Activated CD8-positive, alpha-beta memory T cell treated with anti-CD3 and anti-CD28 coated beads, Interleukin-2, amount 50 U/mL, for 48 hours (primary cell): ENCODE measurements at places on chromosomes 11 and 22.

DNA sequence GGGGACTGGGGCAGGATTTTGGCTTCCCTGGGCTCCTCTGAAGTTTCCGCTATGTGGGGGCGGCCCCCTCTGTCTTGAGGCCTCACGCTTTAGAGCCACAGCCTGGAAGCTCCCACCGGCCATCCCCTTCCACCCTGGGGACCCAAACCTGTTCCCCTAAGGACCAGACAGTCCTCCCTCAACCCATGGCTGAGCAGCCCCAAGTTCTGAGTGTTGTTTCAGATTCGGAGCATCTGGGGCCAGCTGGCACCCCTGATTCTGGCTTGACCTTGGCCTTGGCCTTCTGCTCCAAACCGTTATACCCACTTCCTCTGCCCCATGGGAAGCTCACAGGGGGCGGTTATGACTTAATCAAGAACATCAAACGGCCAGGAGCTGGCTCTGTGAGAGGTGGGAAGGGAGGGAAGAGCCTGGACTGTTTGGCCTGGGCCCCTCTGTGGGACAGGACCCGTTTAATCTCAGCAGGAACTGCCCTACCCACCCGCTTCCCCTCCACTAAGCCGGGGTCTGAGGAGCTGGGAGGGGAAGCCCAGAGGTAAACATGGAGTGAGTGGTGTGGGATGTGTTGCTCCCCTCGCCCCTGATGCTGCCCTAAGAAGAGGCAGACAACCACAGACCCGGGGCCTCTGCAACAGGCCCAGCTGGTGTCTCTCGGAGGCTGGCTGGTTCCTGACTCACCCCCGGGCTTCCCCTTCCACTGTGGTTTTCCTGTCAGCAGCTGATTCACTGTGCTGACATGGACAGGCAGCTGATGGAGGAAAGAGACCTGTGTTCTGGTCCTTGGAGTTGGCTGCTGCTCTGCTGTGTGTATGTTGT lies 3.4 kb downstream of the CD82 start:
- peak; percentile 89 for DNase-seq

DNA sequence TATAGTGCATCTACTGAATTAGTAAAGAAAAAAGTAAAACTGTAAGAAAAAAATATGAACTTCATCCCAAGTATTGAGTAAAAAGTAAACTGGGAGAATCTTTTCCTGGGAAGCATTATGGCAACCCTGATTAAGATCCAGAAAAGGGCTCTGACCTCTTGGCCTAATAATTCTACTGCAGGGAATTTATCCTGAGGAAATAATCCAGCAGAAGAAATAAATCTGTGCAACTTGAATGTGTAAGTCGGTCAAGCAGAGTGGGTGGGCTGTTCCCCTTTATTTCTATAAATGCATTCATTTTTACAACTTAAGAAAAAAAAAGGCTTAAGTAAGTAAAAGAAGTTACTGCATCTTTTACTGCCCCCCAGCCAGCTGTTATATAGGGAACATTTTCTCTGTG lies 111.2 kb upstream of the PARVA start:
- DNase-seq = no peak

- DNase-seq = no peak
Measured at GRCh38 chr11:12085371-12086251, 24.8 kb upstream of the MICAL2 start.

DNA sequence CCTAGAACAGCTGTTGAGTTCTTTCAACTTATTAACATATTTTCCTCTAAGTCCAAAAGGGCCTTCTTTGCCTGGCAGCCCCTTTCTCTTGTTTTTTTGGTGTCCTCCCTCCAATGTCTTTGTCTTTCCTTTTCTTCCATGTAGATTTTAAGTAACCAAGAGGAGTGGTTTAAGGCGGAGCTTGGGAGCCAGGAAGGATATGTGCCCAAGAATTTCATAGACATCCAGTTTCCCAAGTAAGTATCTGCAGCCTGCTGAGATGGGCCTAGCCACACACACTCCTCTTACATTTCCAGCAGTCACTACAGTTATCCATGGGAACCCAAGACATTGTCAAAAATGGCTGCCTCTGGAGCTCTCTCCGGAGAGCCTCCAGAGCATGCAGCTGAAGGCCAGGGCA lies 4.5 kb upstream of the TMA7B start:
- DNase-seq = no peak

DNA sequence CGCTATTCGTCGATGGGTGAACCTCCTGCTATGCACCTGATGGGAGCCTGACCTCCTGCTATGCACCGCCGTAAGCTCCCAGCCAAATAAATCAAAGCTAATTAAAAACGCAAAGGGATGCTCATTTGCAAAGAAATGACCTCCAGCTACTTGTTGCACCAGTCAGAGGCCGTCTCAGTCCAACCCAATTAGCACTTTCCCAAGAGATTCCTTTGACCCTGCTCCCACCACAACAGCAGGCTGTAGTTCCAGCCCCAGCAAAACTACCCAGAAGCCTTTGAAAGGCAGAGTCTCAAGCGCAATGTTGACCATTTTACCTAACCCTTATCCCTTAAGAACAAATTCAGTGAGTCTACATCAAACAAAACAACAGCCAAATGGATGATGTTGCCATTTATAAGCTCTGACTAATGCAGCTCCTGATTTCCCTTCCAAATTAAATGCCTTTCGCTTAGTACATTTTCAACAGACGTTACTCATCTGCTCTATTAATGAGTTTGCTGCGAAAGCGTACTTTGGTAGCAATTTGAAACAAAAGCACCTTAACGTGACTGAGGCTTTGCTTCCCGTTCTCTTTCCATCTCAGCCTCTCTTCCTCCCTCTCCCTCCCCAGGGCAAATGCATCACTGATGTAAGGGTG lies 17.2 kb upstream of the BSX start:
- DNase-seq = no peak

DNA sequence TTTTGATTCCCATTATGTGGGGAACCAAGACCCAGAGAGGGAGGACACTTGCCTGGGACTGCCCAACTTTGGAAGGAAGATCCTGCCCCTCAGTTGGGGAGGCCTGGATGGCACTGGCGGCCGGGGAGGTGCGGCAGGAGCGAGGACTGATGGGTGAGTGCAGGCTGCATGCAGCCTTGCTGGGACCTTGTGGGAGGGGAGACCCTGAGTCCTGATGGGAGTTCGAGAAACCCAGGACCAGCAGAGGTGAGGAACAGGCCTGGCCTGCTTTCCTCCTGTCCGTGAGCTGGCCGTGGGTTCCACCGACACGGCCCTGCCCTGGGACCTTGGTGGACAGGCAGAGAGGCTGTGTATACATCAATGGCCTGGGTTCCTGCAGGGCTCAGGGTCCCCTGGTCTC lies 19.3 kb upstream of the SMIM38 start:
- DNase-seq = no peak

GRCh38 chr11:71305041-71305440 lies 52.7 kb upstream of the SHANK2 start:
- DNase-seq = peak; percentile 20

- peak; percentile 79 for DNase-seq
Measured at GRCh38 chr11:61041755-61042518, 60.4 kb upstream of the CD5 start.

GRCh38 chr22:37229012-37229804 lies 14.9 kb downstream of the RAC2 start:
- DNase-seq = peak; percentile 78

GRCh38 chr11:95849087-95849825 lies 59.0 kb downstream of the CEP57 start:
- no peak for DNase-seq

GRCh38 chr22:22692707-22693530 lies 48.5 kb downstream of the GGTLC2 start:
- peak; percentile 86 for DNase-seq

- no peak for DNase-seq
Measured at GRCh38 chr22:29050457-29050856, 11.2 kb downstream of the C22orf31 start.

GRCh38 chr22:39839917-39840510 lies 53.5 kb downstream of the ENTHD1 start:
- DNase-seq = no peak

DNA sequence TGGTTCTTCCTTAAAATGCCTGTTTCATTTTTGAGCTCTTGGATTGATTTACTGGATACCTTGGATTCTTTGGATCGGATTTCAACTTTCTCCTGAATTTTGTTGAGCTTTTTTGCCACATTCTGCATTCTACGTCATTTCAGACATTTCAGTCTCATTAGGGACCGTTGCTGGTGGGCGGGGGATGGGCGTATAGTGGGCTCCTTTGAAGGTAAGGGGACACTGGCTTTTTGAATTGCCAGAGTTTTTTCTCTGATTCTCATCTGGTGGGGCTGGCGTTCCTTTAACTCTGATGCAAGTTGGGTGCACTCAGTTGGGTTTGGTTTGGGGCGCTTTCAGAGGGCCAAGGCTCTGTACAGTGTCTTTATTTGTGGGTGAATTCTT lies 216.5 kb downstream of the DYNC2H1 start:
- DNase-seq = no peak

- DNase-seq = no peak
Measured at GRCh38 chr22:47610764-47611163, 848.3 kb downstream of the TBC1D22A start.

- DNase-seq = no peak
Measured at GRCh38 chr11:829176-829846, 1.6 kb downstream of the CRACR2B start.

GRCh38 chr11:100581318-100581717 lies 105.8 kb upstream of the ARHGAP42 start:
- no peak for DNase-seq

DNA sequence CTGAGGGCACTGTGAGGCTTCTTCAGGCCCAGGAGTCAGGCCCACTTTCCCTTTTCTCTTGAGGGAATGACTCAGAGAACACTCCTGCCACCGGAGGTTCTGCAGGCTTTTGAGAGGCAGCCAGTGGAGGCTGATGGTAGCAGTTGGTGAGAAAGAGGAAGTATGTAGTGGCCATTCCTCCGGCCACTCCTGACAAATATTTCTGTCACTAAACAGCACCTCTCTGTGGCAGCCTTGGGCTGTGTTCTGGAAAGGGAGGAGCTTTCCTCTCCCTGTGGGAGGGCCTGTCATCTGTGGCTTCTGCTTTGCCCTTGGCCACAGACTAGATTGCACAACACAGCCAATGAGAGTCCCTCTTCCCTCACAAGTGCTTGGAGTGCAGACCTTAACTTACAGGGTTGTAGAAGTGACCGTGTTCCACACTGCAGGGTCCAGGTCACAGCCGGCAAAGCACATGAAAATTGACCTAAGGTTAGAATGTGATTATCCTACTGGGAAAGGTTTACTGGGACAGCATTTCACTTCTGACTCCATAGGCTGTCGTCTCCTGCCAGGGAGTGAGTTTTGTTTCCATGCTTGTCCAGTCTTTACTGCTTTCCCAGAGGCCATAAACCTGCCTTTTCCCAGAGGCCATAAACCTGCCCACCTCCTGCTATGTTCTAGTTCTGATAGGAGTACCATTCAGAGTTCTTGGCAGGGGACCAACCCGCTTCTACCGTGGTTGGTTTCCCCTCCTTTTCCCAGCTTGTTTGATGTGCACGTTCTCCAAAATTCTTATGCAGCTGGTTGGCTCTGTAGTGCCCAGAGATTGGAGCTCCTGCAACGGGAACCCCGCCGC lies 33.3 kb downstream of the MARK2 start:
- DNase-seq = peak; percentile 66

DNA sequence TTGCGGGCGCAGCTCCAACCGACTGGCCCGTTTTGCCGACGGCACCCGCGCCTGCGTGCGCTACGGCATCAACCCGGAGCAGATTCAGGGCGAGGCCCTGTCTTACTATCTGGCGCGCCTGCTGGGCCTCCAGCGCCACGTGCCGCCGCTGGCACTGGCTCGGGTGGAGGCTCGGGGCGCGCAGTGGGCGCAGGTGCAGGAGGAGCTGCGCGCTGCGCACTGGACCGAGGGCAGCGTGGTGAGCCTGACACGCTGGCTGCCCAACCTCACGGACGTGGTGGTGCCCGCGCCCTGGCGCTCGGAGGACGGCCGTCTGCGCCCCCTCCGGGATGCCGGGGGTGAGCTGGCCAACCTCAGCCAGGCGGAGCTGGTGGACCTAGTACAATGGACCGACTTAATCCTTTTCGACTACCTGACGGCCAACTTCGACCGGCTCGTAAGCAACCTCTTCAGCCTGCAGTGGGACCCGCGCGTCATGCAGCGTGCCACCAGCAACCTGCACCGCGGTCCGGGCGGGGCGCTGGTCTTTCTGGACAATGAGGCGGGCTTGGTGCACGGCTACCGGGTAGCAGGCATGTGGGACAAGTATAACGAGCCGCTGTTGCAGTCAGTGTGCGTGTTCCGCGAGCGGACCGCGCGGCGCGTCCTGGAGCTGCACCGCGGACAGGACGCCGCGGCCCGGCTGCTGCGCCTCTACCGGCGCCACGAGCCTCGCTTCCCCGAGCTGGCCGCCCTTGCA lies 1.0 kb downstream of the FJX1 start:
- DNase-seq = peak; percentile 66

GRCh38 chr11:34840736-34841386 lies 75.3 kb downstream of the APIP start:
- DNase-seq = no peak

DNA sequence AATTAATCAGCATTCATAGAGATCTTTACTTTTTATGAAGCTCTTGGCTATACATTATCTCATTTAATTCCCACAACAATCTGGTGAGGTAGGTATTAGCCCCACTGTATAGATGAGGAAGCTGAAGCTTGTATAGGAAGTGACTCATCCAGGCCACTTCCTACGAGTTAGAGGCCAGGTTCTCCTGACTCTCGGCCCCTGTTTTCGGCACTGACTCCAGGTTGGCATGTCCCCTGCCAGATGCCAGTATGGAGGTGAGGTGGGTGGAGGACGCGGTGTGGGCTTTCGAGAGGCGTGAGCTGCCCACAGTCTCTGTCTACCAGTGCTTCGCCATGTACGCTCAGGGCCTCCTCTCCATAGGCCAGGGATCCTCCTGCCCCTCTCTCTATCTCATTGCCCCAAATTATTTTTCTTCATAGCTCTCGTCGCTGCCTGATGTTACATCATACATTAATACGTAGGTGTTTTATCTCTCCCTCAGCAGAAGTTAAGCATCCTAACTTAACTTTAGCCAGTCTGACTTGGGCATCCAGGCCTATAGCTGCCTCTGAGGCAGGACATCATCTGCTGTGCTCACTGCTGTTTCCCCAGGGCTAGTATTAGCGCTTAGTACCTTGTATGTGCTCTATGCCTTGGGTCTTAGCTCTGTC lies 9.0 kb downstream of the DGAT2 start:
- DNase-seq = no peak

- no peak for DNase-seq
Measured at GRCh38 chr11:61697078-61697502, 16.9 kb downstream of the DAGLA start.

DNA sequence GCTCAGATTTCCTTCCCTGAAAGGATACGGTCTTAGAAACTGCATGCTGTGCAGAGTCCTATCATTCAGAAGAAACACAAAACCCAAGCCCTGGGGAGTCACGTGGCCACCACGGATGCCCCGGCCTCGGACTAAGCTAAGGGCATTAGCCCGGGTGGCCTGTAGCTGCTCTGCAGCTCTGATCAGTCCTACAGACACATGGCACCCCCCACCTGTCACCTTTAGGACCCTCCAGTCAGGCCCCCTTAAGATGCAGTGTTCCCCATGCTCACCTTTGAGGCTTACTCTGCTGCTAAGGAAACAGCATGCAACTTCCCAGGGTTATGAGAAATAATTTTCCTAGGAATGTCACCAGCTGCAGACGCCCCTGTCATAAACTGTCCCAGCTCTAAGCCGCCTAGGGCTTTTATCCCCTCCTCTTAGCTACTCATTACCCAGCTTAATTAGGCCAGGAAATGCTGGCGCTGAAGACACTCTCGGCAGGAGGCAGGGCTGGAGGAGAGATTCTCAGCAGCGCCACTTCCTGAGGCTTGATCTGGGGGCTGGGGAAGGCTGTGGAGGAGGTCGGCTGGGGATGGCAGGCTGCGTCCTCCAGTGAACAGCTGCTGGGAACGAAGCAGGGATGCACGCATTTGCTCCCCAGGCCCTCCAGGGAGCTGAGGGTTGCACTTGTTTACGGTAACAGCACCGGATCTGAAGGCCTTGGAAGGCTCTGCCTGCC lies 47.2 kb upstream of the ADA2 start:
- DNase-seq = no peak

- DNase-seq = no peak
Measured at GRCh38 chr11:70281156-70281609, 10.7 kb downstream of the PPFIA1 start.
